Prostate gland (tissue), 2 donors: ENCODE measurements at places on chromosomes 2 and 18. TPM values are rescaled to one million over a fixed set of nuclear protein-coding genes. Genes with fewer than 3 reads are reported as not detected.
A peak's percentile ranks its signal among the peaks of the same experiment; 100 is the strongest.

Gene LBX2
- total RNA-seq = 1.2 TPM

Gene ACOXL
- 8.3 TPM for total RNA-seq

Gene MC5R
- total RNA-seq = not detected

Gene C2orf78
- not detected for total RNA-seq

Gene MYO3B
- 0.74 TPM for total RNA-seq

Gene EPB41L3
- total RNA-seq = 182 TPM

Gene KCNG2
- total RNA-seq = 3.7 TPM

Gene ZSCAN30
- total RNA-seq = 21.3 TPM

Gene CFC1
- total RNA-seq = 6.6 TPM

Gene TEKT4
- 0.09 TPM for total RNA-seq

Gene BARD1
- 12.0 TPM for total RNA-seq

Gene LAMA1
- 1.8 TPM for total RNA-seq

Gene NEU2
- total RNA-seq = not detected

Gene PXDN
- 29.5 TPM for total RNA-seq

DNA sequence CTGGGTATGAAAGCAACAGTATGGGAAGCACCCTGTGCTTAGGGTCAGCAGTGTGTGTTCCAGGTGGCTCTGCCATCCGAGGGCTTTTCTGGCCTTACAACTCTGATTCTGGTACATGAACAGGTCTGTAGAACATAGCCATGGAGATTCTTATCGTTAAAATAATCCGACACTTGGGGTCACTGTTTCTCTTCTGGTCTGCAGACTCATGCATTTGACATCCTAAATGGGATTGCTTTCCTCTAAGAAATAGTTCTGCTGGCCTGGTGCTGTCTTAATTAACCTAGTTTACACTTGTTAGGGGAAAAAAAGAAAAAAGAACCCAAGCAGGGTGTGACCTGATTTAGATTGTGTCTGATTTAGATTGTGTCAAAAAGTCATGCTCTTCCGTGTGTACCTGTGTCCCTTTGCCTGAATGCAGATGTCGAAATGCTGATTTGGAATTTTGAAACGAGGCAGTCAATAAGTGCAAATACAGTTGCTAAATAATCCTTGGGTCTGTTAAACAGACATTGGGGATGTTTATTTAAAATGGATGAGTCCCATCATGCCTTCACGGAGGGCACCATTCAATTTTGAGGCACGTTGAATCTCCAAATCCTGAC, 59.6 kb downstream of the TRPM8 start:
- H3K4me3 ChIP-seq = no peak overlapping the region
- H3K4me1 ChIP-seq = no peaks in the 10 kb centered on the region
- no peak overlapping the region for H3K27ac ChIP-seq
- H3K27me3 ChIP-seq = no peaks in the 10 kb centered on the region

DNA sequence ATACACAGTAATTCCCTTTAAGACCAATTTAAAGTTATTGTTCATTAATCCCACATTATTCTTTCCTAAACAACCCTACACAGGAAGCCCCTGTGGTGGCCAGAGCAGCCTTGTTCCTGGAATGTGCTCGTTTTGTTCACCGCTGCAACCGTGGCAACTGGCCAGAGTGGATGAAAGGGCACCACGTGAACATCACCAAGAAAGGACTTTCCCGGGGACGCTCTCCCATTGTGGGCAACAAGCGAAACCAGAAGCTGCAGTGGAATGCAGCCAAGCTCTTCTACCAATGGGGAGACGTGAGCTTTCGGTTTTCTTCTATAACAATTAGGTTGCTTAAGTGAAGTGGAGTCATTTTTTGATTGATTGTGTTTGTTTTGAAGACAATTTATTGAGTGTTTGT, 101.0 kb downstream of the UNC80 start:
- H3K27ac ChIP-seq = no peak overlapping the region
- peak; percentile 39 for DNase-seq
- H3K36me3 ChIP-seq = no peaks in the 10 kb centered on the region
- no peak overlapping the region for H3K4me3 ChIP-seq

GRCh38 chr2:221674446-221674845, 102.3 kb upstream of the EPHA4 start:
- H3K4me1 ChIP-seq = no peaks in the 10 kb centered on the region
- H3K4me3 ChIP-seq = no peak overlapping the region
- H3K27ac ChIP-seq = no peak overlapping the region
- H3K27me3 ChIP-seq = no peaks in the 10 kb centered on the region

- H3K4me3 ChIP-seq = no peak overlapping the region
- H3K36me3 ChIP-seq = no peaks in the 10 kb centered on the region
- no peak overlapping the region for H3K27ac ChIP-seq
- no peak for DNase-seq
These were observed 370.7 kb upstream of the RAB12 start for GRCh38 chr18:8238507-8238906.

DNA sequence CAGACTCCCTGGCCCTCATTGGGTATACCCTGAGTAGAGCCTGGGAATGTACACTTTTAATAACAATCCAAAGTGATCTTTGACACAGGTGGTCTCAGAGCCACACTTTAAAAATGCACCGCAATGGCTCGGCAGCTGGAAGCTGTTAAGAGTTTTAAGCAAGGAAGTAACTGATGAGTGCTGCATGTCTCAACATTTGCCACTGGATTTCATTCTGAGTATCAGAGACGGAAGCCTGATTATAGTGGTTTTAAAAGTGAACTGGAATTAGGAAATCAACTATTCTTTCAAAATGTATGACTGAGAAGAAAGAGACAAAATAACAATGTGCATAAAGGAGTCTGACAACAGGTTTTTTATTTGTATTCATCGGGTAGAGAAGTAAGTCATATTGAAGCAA, 7.5 kb downstream of the MBOAT2 start:
- H3K36me3 ChIP-seq = no peaks in the 10 kb centered on the region
- no peak overlapping the region for H3K27ac ChIP-seq
- no peaks in the 10 kb centered on the region for H3K27me3 ChIP-seq
- no peak for DNase-seq

DNA sequence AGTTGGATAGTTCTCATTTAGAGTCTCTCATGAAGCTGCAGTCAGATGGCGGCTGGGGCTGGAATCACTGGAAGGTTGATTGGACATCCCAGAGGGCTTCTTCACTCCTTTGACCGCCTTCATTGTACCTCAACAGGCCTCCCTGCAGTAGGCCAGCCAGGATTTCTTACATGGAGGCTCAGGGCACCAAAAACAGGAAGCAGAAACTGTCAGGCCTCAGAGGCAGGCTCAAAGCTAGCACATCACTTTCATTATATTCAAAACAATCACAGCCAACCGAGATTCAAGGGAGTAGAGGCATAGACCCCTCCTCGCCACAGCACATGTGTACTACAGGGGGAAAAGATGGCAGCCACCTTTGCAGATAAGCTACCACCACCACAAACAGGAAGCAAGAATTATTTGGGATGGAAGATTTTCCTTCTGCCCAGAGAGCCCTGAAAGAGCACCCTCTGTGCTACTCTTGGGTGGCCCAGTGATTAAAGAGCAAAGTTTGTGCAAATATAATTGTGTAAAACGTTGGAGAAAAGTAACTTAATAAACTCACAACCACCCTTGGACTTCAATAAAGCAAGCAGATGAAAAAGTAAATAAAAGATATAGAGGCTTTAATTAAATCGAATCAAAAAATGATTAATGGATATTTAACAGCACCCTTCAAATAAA, 155.3 kb downstream of the GFPT1 start:
- DNase-seq = no peak
- no peak overlapping the region for H3K27ac ChIP-seq
- H3K4me1 ChIP-seq = peaks cover 3% of the 10 kb centered on the region
- H3K27me3 ChIP-seq = no peaks in the 10 kb centered on the region
- H3K36me3 ChIP-seq = no peaks in the 10 kb centered on the region
- no peak overlapping the region for H3K4me3 ChIP-seq

GRCh38 chr2:207534417-207534816, 4.7 kb downstream of the CREB1 start:
- H3K36me3 ChIP-seq = no peaks in the 10 kb centered on the region
- no peak overlapping the region for H3K4me3 ChIP-seq
- no peaks in the 10 kb centered on the region for H3K27me3 ChIP-seq

GRCh38 chr2:201854841-201855240, 48.5 kb downstream of the CDK15 start:
- no peaks in the 10 kb centered on the region for H3K36me3 ChIP-seq
- H3K27ac ChIP-seq = no peak overlapping the region
- no peak overlapping the region for H3K4me3 ChIP-seq
- H3K27me3 ChIP-seq = peaks cover 3% of the 10 kb centered on the region
- no peak for DNase-seq

- no peaks in the 10 kb centered on the region for H3K27me3 ChIP-seq
- DNase-seq = no peak
- H3K4me1 ChIP-seq = no peaks in the 10 kb centered on the region
- no peak overlapping the region for H3K4me3 ChIP-seq
These were observed 131.4 kb upstream of the MYCN start for GRCh38 chr2:15808944-15809343.

- no peaks in the 10 kb centered on the region for H3K36me3 ChIP-seq
- H3K27ac ChIP-seq = no peak overlapping the region
- DNase-seq = no peak
- H3K4me1 ChIP-seq = no peaks in the 10 kb centered on the region
These were observed 110.9 kb upstream of the MSTN start for GRCh38 chr2:190173392-190173791.

- H3K4me3 ChIP-seq = no peak overlapping the region
- DNase-seq = peak; percentile 17
- peaks cover 6% of the 10 kb centered on the region for H3K4me1 ChIP-seq
- no peaks in the 10 kb centered on the region for H3K36me3 ChIP-seq
- no peaks in the 10 kb centered on the region for H3K27me3 ChIP-seq
These were observed 35.4 kb downstream of the ANKRD29 start for GRCh38 chr18:23627321-23627720.

- no peak for DNase-seq
- peak overlapping the region; percentile 76 for H3K4me3 ChIP-seq
- no peaks in the 10 kb centered on the region for H3K36me3 ChIP-seq
These were observed 714 bp downstream of the RPIA start for GRCh38 chr2:88692187-88692586.

GRCh38 chr2:240435457-240435947, at the start of gene GPC1:
Gene GPC1, plus strand, starts transcription at chr2:240435663. Its CDS starts 256 bp downstream, at chr2:240435919.
- DNase-seq = peak; percentile 72
- H3K27me3 ChIP-seq = no peaks in the 10 kb centered on the region
- peaks cover 16% of the 10 kb centered on the region for H3K4me1 ChIP-seq
- peak within 1 kb of the TSS; percentile 70 for H3K4me3 ChIP-seq

DNA sequence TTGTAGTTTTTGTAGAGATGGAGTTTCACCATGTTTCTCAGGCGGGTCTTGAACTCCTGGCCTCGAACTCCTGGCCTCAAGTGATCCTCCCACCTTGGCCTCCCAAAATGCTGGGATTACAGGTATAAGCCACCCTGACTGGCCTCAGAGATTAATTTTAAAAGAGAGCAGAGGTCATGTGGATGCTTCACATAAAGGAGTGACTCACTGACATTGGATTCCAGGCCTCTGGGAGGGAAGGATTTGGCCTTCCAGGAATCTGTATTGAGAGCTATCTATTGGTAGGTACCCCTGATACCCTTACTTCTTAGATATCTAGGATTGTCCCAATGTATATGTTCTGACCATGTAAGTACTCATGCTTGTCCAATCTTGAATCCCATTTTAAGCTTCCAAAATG, 138.4 kb downstream of the FAM161A start:
- H3K4me3 ChIP-seq = no peak overlapping the region
- H3K27ac ChIP-seq = no peak overlapping the region
- no peaks in the 10 kb centered on the region for H3K4me1 ChIP-seq
- no peaks in the 10 kb centered on the region for H3K36me3 ChIP-seq
- DNase-seq = no peak

DNA sequence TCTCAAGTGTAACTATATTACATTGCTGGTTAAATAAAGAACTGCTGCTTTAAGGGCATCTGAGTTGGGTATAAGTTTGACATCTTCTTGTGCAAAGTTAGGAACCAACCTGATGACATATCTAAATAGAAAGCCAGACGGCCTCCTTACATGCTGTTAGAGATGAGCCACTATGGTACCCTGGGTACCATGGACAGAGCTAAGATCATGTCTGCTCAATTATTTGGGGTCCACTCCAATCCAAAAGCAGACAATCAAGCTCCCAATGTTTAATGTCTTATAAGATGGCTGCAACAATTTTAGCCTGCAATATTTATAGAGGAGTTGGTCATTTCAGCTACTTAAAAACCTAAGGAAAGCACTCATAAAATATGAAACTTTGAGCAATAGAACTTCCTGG, 86.2 kb downstream of the UPP2 start:
- H3K4me3 ChIP-seq = no peak overlapping the region
- no peaks in the 10 kb centered on the region for H3K36me3 ChIP-seq
- no peak overlapping the region for H3K27ac ChIP-seq
- H3K27me3 ChIP-seq = no peaks in the 10 kb centered on the region

- no peaks in the 10 kb centered on the region for H3K36me3 ChIP-seq
- no peaks in the 10 kb centered on the region for H3K27me3 ChIP-seq
- H3K27ac ChIP-seq = no peak overlapping the region
- no peak for DNase-seq
- no peaks in the 10 kb centered on the region for H3K4me1 ChIP-seq
- H3K4me3 ChIP-seq = no peak overlapping the region
These were observed 115.9 kb upstream of the SYT4 start for GRCh38 chr18:43393174-43393573.

- H3K4me1 ChIP-seq = no peaks in the 10 kb centered on the region
- no peaks in the 10 kb centered on the region for H3K27me3 ChIP-seq
- no peak for DNase-seq
- H3K4me3 ChIP-seq = no peak overlapping the region
- no peaks in the 10 kb centered on the region for H3K36me3 ChIP-seq
These were observed 17.3 kb downstream of the ACMSD start for GRCh38 chr2:134855709-134856108.

- no peaks in the 10 kb centered on the region for H3K27me3 ChIP-seq
- no peaks in the 10 kb centered on the region for H3K4me1 ChIP-seq
- H3K27ac ChIP-seq = no peak overlapping the region
- no peak overlapping the region for H3K4me3 ChIP-seq
- no peaks in the 10 kb centered on the region for H3K36me3 ChIP-seq
These were observed 147.2 kb downstream of the DTNA start for GRCh38 chr18:34857320-34857719.

GRCh38 chr2:64207573-64207972, 63.4 kb upstream of the PELI1 start:
- H3K27ac ChIP-seq = no peak overlapping the region
- no peaks in the 10 kb centered on the region for H3K36me3 ChIP-seq
- no peaks in the 10 kb centered on the region for H3K27me3 ChIP-seq
- no peak for DNase-seq
- no peak overlapping the region for H3K4me3 ChIP-seq
- peaks cover 11% of the 10 kb centered on the region for H3K4me1 ChIP-seq

GRCh38 chr2:237721458-237721857, 77.1 kb upstream of the RBM44 start:
- DNase-seq = no peak
- H3K27ac ChIP-seq = no peak overlapping the region
- H3K4me1 ChIP-seq = peaks cover 4% of the 10 kb centered on the region
- no peaks in the 10 kb centered on the region for H3K36me3 ChIP-seq
- no peaks in the 10 kb centered on the region for H3K27me3 ChIP-seq

GRCh38 chr2:64485331-64485730, 31.4 kb downstream of the LGALSL start:
- no peaks in the 10 kb centered on the region for H3K4me1 ChIP-seq
- H3K4me3 ChIP-seq = no peak overlapping the region
- H3K27ac ChIP-seq = no peak overlapping the region
- no peaks in the 10 kb centered on the region for H3K36me3 ChIP-seq
